ENCODE measurements at places on chromosomes 5 and 9.

DNA sequence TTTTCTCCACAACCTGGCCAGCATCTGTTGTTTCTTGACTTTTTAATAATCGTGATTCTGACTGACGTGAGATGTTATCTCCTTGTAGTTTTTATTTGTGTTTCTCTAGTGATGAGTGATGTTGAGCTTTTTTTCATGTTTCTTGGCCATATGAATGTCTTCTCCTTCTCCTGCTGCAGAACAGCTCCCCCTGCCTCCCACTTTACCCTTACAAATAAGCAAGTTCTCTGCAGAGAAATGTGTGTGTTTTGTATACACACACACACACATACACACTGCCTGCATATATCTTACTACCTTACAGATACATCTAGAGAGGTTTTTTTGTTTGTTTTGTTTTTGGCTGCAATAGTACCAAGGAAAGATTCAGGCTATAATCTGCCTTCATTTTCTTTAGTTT, 88.7 kb upstream of the PHF24 start:
- DNase-seq, result no peak

- DNase-seq, result no peak
Observed at GRCh38 chr5:98940581-98940980, 11.8 kb upstream of the CHD1 start.

DNA sequence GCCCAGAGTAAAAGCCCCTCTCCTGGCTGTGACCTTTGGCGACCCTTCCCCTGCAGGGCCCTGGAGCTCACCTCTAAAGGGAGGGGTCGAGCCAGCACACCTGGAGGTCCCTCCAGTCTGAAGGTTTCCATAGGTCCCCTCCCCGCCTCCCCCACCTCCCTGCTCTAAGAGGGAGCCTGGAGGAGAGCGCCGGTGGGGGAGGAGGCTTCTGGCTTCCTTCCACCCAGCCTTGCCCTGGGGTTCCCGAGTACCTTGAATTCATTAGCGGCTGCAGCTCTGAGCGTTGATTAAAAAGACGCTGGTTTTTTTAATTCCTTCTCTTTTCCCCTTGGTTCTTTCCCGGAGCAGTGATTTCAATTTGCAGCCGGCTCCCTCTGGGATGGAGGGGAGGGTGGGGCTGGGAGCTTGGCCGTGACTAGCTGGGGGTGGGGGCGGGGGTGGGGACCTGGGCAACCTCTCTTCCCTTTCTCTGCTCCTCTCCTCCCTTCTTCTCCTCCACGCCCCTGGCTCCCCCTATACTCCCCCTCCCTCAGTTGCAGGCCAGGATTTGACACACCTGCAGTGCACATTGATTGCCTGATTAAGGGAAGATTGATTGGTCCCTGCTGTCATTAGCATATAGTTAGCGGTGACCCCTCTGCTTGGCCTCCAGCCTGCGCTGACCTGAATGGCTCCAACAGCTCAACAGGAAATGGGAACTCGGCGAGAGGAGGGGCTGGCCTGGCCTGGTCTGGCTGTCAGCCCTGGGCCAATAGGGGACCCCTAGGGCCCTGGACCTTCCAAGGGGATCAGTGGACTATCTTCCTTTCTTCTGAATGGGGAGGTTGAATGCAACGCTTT, 67.5 kb upstream of the RAPGEF1 start:
- DNase-seq, result no peak

GRCh38 chr9:17799369-17799768, 220.5 kb downstream of the SH3GL2 start:
- DNase-seq, result no peak

DNA sequence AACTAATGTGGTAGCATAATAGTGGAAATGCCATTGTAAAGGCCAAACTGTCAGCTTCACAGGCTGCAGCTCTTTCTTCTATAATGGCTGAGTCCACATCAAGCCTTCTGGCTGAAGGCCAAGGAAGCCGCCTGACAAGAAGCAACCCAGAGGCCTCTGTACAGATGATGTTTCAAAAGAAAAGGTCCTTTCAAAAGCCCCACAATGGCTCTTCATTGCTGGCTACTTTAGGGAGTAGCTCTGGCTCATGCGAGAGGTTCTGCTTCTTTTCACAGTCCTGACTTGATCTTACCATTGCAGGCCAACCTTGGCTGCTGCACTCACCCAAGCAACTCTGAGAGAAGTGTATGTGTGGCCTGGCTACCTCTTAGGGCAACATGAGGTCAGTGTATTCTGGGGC, 54.5 kb upstream of the EQTN start:
- DNase-seq, result no peak

- DNase-seq, result no peak
Observed at GRCh38 chr5:83322273-83322924, 149.1 kb upstream of the VCAN start.

- no peak for DNase-seq
Observed at GRCh38 chr9:127876026-127876763, 1.3 kb downstream of the AK1 start.

- DNase-seq, result peak; percentile 61
Observed at GRCh38 chr5:139844472-139845145, 49.0 kb downstream of the PSD2 start.

DNA sequence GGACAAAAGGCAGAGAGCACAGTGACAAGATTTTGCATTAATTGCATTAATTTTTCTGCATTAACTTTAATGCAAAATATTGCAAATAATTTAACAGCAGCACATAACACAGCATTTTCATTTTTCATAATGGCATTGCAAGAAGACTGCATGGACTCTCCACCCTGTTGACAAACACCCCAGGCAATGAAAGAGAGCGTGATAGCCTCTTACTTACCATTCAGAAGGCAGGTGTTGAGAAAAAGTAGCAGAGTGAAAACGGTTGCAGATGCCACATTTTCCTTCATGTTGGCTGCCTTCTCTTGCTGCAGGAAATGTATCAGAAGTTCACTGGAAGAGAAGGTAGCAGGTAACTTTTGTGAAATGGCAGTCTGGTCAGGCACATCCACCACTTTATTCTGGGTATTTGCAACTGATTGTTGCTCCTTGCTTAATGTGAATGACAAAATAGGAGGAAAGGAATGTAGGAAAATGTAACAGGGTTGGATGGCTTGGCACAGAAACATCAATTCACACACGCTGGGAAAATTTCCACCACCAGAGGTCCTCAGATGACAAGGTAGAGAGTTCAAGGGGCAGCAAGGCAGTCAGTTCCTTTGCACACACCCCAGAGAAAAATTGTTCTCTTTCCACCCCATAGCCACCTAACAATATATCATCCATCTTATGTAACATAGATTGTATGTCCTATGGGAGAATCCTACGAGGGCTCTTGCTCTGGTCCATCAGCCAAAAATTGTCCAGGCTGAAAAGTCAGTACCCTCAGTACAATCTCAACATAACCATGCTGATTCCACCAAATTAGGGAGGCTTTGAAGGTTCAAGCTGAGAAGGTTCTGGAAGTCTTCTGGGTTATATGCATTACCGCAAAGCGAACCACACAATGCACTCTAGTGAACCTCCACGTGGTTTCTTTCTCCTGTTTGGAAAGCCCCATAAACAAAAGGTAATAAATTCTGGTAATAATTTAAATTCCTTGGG, 41.9 kb upstream of the AGXT2 start:
- peak; percentile 11 for DNase-seq

- no peak for DNase-seq
Observed at GRCh38 chr5:89676634-89677033, 732.9 kb downstream of the CETN3 start.

- no peak for DNase-seq
Observed at GRCh38 chr5:14411216-14411615, 170.4 kb upstream of the OTULINL start.

- DNase-seq, result no peak
Observed at GRCh38 chr5:59617186-59617771, 276.2 kb downstream of the PDE4D start.

- no peak for DNase-seq
Observed at GRCh38 chr5:98975682-98976407, 47.0 kb upstream of the CHD1 start.

GRCh38 chr9:87873607-87874303, 8.9 kb upstream of the SPATA31E1 start:
- no peak for DNase-seq

GRCh38 chr9:13020146-13021040, 245.6 kb downstream of the LURAP1L start:
- DNase-seq, result no peak

GRCh38 chr5:22391956-22392355, 461.2 kb downstream of the CDH12 start:
- no peak for DNase-seq

- no peak for DNase-seq
Observed at GRCh38 chr5:98471458-98471857, 302.0 kb upstream of the RGMB start.

DNA sequence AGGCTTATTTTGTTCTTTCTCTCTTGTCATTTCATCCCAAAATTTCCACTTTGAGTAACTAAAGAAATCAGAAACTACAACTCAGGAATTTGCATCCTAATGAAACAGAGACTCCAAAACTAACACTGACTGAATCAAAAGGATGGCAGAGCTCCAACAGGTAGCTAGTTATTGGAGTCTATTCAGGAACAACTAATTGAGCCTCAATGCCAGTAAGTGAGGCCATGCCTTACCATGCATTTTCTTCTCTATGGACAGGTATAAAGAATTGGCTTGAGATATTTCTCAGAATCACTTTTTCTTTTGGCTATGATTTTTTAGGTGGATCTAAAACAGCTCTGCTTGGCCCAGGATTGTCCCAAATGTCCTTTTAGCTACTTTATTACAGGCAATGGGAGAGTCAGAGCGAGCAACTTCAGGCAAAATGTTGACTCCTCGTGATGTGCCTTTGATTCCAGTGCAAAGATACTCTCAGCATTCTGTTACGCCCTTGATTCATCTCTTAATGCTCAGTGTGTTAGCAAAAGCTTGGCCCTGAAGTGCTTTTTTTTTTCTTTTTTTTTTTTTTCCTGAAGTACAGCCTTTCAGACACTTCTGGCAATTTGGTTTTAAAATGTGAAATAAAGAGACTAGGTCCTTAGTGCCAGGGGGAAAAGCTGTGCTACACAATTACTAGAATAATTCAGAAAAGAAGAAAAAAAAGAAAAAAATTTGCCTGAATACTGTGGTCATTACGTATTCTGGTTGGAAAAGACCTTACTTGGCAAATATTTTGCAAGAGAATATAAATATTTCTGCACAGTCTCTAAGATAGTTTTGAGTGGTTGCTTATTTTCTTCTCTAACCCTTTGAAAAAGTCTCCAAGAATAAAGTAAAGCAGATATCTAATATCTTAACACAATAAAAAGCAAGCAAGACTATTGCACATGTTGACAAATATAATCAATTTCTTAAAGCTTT, 423.7 kb downstream of the ANXA1 start:
- DNase-seq, result no peak

DNA sequence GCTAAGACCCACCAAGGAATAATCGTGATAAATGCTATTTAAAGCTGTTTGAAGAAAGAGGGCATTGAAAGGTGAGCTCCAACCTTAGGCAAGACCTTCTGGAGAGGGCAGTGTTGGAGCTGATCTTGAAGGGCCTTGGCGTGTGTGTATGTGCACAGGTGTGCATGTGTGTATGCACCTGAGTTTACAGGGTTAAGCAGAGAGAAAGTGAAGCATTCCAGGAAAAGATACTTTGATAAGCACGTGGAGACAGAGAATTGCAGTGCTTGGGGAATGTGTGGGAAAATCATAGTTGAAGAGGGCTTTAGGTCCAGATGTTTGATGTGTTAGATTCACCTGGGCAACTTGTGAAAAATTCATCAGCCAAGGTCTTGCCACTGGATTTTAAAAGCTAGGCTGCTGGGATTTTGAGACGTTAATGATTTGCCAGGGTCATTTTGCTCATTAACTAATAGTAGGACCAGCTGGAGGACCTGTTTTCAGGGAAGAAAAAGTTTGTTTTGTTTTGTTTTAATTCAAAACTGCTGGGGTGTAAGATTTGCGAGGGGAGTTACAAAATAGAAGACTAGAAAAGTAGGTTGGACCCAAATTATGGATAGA, 78.3 kb upstream of the ANKRD55 start:
- DNase-seq, result no peak

GRCh38 chr5:173296737-173297676, 31.2 kb downstream of the STC2 start:
- DNase-seq, result no peak

DNA sequence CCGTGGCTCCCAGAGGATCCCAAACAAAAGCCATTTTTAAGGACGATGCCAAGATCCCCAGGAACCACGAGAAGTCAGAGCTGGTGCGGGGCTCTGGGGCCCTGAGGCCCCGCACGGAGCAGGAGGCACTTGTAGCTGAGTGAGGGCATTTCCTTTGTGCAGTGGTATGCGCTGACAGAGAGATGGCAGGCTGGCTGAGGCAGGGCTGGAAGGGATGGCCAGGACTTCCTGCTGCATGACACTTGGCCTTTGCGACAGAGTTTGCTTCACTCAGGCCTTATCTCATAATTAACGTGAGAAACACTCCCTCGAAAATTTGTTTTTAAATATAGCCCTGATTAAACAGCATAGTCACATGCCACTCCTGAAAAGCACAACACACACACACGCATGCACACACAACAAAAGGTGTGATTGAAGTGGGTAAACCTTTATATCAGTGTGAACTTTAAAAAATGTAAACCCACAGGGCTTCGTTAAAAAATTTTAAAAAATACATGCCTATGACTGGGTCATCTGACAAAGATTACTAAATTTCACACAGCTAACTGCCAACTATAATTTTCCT, 536.6 kb downstream of the PDE4D start:
- no peak for DNase-seq

DNA sequence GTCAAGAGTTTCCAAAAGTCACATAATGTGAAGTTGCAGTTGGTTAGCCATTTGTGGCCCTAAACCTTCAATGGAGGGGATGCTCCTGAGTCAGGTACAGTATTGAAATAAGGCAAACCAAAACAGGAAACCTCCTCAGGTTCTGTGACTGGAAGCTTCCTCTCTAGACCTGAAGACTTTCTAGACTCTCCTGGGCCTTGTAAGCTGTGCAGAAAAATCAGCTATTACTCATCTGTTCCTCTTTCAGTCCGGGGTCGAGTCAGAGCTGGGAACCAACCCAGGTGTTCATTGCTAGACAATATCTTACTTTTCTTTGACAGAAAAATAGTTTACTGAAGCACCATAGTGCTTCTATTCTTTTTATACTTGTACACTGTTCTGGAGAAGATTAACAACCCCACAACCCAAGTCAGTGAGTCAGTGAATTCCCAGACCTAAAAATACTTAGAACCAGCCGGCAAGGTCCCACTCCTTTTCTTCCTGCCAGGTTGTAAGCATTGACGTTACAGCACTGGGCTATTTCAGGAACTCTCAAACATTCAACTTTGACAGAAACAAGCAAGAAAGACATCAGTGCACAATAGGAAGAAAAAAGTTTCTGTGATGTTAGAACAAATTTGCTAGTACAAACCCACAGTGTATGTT, 47.3 kb downstream of the FSTL4 start:
- no peak for DNase-seq

Measured in stimulated activated CD4-positive, alpha-beta T cell treated with anti-CD3 and anti-CD28 coated beads, Interleukin-1b, Interleukin-23, amount 100 ng/mL, for 1 hour (primary cell).